Globus pallidus (tissue), 1 donor: ENCODE measurements at places on chromosomes 4 and X.

GRCh38 chr4:176438401-176438800 is 118.6 kb downstream of the SPCS3 start:
- DNase-seq = no peak

DNA sequence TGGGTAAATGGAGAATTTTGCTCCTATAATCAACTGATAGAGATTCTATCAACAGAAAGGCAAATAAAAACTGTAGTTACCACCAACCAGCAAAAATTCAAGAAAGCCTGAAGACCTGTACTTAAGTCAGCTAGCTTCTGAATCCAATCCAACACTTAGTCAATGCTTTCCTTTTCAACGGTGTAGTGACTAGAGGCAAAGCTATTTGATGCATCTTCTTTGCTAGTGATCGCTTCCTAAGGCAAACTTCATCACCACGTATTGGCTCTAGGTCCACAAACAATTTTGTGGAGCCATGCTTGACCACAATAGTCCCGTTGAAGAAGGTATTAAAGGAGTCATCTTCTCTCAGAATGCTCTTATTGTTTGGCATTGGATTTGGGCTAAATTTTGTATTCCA is 25.0 kb upstream of the UBA6 start:
- no peak for DNase-seq

DNA sequence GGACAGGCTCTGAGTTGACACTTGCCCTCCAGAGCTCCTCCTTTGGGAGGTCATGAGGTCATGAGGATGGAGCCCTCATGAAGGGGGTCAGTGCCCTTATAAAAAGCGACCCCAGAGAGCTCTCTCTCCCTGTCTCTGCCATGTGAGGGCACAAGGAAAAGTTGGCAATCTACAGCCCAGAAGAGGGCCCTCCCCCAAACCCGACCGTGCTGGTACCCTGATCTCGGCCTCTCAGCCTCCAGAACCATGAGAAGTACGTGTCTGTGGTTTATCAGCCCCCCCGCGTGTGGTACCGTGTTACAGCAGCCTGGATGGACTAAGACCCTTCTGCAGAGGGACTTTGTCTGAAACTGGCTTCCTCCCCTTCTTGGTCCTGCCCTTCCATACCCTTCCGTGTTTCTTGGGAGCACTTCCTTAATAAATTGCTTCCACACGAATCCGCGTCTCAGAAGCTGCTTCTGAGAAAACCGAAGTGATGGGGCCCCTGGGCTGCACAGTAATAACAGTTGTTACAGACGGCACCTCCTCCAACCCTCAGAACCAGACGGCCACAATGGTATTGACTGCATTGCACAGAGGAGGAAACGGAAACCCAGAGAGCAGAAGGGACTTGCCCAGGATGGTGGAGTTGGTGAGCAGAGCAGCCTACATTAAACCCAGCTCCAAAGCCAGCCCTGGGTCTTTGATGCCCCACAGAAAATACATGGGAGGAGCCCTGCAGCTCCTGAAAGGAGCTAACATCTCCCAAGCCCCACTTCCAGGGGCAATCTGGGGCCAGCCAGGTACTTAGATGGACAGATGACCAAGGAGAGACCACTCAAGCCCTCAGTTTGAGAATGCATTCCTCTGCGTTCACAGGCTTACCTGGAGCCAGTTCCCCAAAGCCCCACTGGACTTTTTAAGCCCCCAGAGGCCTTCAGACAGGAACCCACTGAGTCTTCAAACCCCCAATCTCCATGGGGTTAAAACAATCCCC is 242.7 kb downstream of the BCOR start:
- no peak for DNase-seq

DNA sequence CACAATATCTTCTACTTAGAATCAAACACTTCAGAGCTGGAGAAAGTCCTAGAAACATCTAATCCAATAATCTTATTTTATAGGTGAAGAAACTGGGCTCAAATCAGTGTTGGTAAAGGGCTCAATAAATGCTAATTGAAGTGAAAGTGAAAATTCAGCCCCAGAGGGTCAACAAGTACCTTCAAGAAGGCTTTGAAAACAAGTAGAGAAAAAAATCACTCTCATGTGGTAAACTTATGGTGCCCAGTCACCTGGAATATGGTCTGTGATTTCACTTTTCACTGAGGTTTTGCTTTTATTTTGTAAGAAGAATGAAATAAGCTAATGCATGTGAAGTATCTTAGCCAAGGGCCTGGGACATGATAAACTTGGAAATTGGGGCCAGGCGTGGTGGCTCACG is 29.1 kb upstream of the EIF4E start:
- no peak for DNase-seq

GRCh38 chr4:154720123-154720522 is 23.7 kb upstream of the LRAT start:
- DNase-seq = no peak
